T-helper 22 cell (primary cell): ENCODE measurements at places on chromosomes 2 and 18.

DNA sequence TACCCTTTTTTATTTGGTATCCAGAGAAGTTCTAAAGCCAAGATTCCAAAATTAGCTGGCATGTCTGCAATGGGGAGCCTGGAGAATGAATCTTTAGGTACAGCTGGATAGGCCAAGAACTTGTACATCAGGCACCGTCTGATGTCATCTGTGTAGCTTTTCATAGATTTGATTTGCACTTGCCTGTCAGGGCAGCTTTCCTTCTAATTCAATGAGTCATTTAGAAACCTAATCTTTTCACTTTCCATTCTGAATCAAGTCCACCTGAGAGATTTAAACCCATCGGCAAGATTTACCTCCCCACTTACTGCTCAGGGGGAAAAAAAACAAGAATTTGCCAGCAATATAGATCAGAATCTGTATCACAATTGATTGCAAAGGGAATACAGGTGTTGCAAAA is 60.9 kb upstream of the ACAA2 start:
- no peak for DNase-seq

GRCh38 chr2:240232961-240233884 is 92.8 kb upstream of the OTOS start:
- DNase-seq, result peak; percentile 54

GRCh38 chr2:68693951-68694350 is 40.7 kb upstream of the ARHGAP25 start:
- DNase-seq, result no peak

GRCh38 chr2:100744589-100744988 is 75.3 kb upstream of the NPAS2 start:
- DNase-seq, result no peak

DNA sequence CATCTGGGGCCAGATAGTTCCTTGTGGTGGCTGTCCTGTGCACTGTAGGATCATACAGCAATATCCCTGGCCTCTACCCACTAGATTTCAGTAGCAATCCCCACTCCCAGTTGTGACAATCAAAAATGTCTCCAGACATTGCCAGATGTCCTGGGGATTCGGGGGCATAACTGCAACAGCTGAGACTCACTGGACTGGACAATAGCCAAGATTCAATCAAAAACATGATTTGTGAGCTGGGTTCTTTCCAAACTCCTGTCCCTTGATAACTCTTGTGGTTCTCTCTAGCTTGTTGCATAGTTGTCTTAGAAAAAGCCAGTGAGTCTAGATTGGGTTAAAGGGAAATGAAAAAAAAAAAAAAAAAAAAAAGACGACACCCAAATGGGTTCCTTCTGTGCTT is 293.4 kb downstream of the CELF4 start:
- DNase-seq, result no peak

DNA sequence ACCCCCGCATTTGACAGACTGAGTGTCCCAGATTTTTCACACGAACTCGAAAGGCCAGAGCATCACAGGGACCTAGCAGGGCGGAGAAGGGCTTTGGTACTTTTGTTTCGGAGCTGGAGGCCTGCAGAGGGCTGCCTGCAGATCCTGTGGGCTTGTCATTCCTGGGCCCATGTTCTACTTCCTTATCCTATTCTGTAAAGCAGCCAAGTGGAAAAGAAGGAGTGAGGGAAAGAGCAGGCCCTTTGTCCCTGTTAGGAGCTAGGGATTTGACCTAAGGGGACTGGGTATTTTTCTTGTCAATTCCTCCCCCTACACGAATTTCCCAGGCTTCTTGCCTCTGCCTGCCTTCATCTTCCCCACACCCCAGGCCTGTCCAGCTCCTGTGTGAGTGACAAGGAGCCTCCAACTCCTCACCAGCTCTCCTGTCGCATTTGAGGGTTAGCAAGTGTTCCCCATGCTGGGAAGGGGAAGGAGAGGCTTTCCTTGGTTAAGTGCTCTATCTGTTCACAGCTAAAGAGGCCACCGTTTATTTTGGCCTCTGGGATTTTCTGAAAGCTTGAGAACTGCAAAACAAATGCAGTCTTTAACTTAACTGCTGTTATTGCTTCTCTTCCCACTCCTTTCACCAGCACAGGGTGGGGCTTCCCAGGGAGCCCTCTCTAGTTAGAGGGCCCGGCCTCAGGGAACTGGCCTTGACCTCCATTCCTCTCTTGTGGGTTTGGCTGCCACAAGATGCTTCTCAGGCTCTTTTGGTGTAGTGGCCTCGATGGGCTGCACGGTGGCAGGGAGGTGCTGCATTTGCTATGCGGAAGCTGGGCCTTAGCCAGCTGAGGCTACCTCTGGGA is 61.2 kb downstream of the SGPP2 start:
- no peak for DNase-seq

DNA sequence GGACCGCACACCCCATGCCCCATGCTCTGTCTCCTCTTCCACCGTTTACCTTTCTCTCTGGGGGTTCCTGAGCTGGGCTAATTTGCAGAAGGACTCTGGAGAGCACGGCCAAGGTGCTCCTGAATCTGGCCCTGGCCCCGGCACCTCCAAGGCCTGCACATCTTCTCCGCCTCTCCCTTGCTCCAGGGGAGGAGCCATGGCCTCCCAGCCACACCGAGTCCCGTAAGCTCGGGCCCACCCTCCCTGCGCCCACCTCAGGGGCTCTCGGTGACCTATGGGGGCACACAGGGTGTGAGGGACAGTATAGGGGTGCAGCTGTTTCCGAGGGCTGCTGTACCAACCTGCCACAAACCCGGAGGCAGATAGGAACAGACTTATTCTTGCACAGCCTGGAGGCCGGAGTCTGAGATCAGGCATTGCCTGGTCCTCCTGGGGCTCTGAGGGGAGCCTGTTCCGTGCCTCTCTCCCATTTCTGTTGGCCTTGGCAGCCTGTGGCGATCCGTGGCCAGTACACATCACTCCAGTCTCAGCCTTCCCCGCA is 127.3 kb upstream of the GPC1 start:
- DNase-seq, result no peak

GRCh38 chr2:114543236-114543766 is 100.9 kb downstream of the DPP10 start:
- no peak for DNase-seq

DNA sequence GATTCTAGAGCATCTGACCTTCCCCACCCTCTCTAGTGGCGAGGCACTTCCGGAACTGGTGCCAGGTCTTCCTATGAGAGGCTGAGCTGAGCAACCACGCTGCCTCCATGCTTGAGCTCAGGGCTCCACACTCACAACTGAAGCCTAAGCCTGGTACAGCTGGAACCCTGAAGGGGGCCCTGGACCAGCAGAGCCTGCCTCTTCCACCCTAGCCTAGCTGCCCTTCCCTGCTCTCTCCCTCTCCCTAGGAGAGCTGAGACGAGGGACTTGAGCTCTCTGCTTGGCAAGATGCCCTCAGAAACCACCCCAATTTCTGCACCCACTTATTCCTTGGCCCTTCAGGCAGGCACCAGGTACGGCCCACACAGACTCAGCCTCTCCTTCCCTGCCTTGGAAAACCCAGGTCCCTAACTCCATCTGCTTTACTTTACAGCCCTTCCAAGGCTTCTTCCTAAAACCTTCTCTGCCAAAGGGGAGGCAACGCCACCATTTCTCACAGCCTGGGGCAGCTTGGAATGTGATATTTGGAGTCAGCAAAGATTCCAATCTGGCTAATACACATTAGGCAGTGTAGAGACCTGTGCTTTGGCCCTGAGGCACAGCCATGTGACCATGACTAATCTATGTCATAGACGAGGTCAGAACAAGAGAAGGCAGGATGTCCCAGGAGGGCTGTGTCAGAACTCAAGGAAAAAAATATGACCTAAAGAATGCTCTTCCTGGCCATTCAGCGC is 18.8 kb downstream of the COX7A2L start:
- no peak for DNase-seq

DNA sequence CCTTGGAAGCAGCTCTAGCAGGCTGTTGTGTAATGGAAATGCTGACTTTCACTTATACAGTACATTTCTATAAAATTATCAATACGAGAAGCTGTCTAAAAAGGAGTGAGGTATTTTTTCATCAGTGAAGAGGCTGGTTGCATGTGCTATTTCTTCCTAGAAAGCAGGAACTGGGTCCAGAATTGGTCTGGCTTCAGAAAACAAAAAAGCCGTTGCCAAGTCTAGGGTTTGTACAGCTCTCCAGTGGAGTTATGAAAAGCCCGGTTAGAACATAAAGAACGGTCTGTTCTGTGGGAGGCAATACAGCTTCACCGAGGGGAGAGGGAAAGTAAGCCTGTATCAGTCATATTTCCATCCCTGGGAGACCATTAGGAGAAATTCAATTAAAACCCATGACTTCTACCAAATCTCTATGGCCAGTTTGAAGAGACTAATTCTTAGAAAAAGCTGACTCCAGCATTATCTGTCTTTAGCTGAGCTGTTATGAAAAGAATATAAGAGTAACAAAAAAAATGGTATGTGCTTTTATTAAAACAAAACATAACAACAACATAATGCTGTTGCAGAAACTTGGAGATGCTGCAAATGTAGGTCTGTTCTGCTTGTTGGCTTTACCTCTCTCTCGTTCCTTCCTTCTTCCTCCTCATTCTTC is 217.0 kb downstream of the CMPK2 start:
- no peak for DNase-seq

DNA sequence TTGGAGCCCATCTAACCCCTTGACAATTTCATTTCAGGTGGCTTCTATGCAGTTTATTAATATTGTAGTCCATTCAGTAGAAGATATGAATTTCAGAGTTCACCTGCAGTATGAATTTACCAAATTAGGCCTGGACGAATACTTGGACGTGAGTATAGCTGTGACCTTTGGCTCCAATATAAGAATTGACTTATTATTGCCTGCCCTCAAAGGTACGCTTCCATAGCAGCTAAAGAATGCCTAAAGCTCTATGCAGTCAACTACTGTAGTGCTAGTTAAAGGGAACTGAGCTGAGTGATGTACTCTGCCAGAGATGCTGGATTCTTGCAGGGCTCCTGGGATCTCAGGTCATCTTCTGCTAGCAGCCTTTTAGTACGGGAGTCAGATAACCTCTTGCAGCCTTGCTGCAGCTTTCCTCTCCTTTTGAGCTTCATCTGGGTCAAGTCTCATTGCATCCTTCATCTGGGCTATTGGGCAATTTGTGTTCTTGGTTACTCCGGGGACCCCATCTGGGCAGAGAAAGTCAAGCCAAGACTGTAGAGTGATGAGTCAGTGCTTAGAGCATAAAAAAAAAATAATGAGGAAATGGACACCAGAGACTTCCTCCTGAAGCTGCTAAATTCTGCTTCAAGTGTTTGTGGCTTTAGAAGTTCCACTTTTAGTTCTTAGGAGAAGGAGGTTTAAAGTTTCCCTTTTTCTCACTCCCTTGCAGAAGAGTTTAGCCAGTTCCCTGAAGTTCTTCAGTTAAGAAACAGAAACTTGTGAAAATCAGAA is 105.6 kb downstream of the PRPF40A start:
- no peak for DNase-seq

DNA sequence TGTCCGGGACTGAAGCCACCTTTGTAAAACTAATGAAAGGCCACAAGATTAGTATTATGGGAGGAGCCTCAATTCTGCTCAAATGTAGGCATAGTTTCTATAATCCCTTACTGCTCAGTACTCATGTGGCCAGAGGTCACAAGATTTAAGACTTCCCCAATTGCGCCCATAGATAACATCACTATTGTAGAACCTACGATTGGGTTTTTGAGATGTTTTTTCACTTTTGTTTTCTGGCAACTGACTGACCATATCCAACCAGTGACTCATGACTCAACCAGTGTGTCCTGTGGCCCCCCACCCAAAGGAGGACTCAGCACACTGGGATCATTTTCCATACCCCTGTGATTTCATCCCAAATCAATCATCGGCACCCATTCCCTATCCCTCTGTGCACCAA is 15.2 kb upstream of the TSPYL6 start:
- no peak for DNase-seq

- DNase-seq, result no peak
These were observed 942 bp upstream of the CETN1 start for GRCh38 chr18:579238-579637.

- DNase-seq, result no peak
These were observed 73.8 kb downstream of the APOB start for GRCh38 chr2:20970068-20970467.

DNA sequence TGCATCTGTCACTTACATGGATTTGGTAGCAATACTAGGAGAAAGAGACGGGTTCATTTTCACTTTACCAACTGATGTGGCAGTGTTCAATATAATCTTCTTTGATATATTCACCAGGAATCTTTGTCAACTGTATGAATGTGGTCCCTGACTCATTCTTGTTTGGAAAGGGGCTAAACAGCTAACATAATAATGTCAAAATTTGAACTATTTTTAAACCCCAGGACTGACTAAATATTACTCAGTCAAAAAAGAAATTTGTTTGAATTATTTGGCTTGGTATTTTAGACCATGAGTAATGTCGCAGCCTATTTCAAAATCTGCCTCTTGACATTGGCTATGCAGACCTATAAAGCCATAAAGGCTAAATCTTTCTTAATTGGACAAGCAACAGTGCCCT is 413.7 kb upstream of the RGPD4 start:
- DNase-seq, result no peak

GRCh38 chr2:224997802-224998201 is 44.5 kb downstream of the DOCK10 start:
- DNase-seq, result no peak

GRCh38 chr2:104865096-104865470 is 11.2 kb downstream of the POU3F3 start:
- no peak for DNase-seq

- DNase-seq, result no peak
These were observed 73.5 kb downstream of the MYO1B start for GRCh38 chr2:191318729-191319078.

DNA sequence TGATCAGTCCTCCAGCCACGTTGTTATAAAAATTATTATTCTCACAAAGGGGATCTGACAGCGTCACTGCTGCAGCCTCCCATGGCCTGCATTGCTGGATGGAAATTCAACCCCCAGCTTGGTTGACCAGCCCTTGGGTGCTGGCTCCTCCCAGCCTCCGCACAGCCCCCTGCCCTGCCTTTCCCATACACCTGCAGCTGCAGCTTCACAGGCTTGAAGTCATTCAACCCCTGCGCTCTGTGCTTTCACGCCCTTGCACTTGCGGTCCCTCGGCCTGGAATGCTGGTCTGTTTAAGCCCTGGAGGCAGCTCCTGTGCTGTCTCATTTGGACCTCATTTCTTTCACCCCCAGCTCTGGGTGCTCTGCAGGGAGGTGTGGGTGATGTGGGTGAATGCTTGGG is 860 bp upstream of the CD8A start:
- DNase-seq, result no peak

GRCh38 chr2:151637271-151637781 is 97.0 kb downstream of the NEB start:
- DNase-seq, result peak; percentile 37

DNA sequence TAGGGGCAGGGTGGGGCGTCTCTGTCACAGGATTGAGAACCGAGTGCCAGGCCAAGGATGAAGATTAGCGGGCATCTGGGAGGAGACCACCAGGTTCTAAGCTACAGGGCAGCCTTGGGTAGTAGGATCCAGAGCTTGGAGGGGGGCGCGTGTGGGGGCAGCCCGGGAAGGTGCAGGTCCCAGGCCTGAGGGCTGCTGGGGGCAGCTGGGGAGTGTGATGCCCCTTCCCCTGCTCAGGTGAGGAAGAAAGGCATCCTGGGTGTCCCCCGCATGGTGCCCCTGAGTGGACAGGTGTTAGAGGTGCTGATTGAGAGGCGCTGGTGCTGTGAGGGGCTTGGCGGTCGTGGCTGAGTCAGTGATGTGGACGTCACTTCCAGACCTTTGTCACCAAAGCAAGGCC is 33.9 kb upstream of the MBP start:
- DNase-seq, result no peak
